ENCODE measurements at places on chromosomes 12 and 14. TPM values are rescaled to one million over a fixed set of nuclear protein-coding genes. Genes with fewer than 3 reads are reported as not detected.

GRCh38 chr14:97902630-97903029 is 1105.4 kb downstream of the VRK1 start:
- no peaks in the 10 kb centered on the region for H3K36me3 ChIP-seq
- no peaks in the 10 kb centered on the region for H3K4me1 ChIP-seq
- DNase-seq = no peak

- H3K4me3 ChIP-seq = no peak overlapping the region
- H3K4me1 ChIP-seq = no peaks in the 10 kb centered on the region
- H3K36me3 ChIP-seq = no peaks in the 10 kb centered on the region
- DNase-seq = no peak
- H3K27me3 ChIP-seq = no peaks in the 10 kb centered on the region
Measured at GRCh38 chr12:59444932-59445331, 150.9 kb upstream of the SLC16A7 start.

- peaks cover 7% of the 10 kb centered on the region for H3K4me1 ChIP-seq
- H3K4me3 ChIP-seq = no peak overlapping the region
- no peaks in the 10 kb centered on the region for H3K36me3 ChIP-seq
- DNase-seq = no peak
Measured at GRCh38 chr14:100538351-100539002, 48.7 kb downstream of the BEGAIN start.

DNA sequence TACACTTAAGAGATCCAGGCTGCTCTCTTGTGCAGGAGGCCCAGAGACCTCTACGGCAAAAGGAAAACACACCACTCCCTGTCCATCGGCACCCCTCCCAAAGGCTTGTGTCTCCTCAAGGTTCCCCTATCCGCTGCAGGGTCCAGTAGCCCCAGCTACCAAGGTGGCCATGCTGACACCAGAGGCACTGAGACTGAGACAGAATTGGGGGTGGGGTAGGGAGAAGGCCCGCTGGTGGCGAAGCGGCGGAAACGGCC is 590 bp downstream of the DDIT3 start:
- no peaks in the 10 kb centered on the region for H3K27me3 ChIP-seq
- H3K4me1 ChIP-seq = peaks cover 62% of the 10 kb centered on the region
- H3K36me3 ChIP-seq = peaks cover 47% of the 10 kb centered on the region
- H3K4me3 ChIP-seq = peak overlapping the region; percentile 97
- DNase-seq = no peak

DNA sequence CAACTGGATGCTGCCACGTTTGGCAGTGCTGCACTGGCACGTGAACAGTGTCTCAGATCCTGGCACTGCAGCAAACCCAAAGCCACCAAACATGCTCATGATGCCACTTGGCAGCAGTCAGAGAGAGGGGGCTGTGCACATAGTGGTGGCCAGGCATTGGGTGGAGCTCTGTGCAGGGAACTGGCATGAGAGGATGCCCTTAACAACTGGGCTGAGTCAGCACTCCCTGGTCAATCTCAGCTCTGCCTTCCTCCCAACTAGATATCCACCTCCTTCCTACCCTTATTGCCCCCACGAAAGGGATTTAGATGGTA is 37.0 kb downstream of the ZFHX2 start:
- no peak overlapping the region for H3K27ac ChIP-seq
- H3K27me3 ChIP-seq = peaks cover 3% of the 10 kb centered on the region
- H3K4me3 ChIP-seq = no peak overlapping the region
- H3K36me3 ChIP-seq = no peaks in the 10 kb centered on the region
- H3K4me1 ChIP-seq = no peaks in the 10 kb centered on the region

GRCh38 chr12:115491511-115492250 is 785.8 kb downstream of the MED13L start:
- no peaks in the 10 kb centered on the region for H3K4me1 ChIP-seq
- no peak overlapping the region for H3K27ac ChIP-seq
- no peaks in the 10 kb centered on the region for H3K27me3 ChIP-seq
- H3K4me3 ChIP-seq = no peak overlapping the region

- H3K4me1 ChIP-seq = no peaks in the 10 kb centered on the region
- no peak for DNase-seq
- H3K4me3 ChIP-seq = no peak overlapping the region
- H3K36me3 ChIP-seq = no peaks in the 10 kb centered on the region
Measured at GRCh38 chr14:73859145-73859544, 7.5 kb downstream of the PTGR2 start.

DNA sequence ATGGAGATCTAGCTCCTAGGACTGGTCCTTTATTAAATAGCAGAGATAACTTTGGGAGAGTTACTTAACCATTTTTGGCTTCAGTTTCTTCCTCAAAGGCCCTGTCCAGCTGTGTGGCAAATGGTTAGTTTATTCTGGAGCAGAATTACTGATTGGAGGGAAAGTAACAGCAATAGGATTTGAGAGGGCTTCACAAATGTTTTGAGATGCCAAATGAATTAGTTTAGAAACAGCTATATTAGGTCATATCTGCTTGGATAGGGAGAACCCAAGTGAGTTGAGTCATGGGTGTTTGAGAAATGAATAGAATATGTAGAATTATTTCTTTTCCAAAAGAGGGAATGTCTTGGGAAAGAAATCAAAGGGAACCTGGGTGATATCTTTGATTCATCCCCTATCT is 17.5 kb downstream of the RASSF3 start:
- H3K27me3 ChIP-seq = no peaks in the 10 kb centered on the region
- H3K4me3 ChIP-seq = no peak overlapping the region
- H3K4me1 ChIP-seq = peaks cover 53% of the 10 kb centered on the region
- H3K36me3 ChIP-seq = peaks cover 29% of the 10 kb centered on the region

DNA sequence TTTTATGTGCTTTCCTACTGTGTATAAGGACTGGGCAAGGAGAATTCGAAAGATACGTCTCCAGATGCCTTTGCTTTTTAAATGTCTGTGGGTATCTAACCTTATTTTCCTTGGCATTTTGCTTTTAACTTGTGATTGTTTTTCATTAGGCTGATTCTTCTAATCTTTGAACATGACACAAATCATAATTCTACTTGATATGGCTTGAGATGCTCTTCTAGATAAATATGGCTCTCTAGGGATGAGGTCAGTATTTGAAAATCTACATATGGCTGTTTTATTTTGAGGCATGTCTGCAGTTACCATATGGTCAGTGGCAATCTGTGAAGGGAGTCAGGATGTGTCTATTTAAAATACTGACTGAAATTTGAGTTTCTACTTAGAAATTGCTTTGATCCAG is 139.2 kb downstream of the SLC2A13 start:
- no peak overlapping the region for H3K27ac ChIP-seq
- no peak for DNase-seq
- peaks cover 2% of the 10 kb centered on the region for H3K27me3 ChIP-seq
- no peaks in the 10 kb centered on the region for H3K4me1 ChIP-seq
- no peaks in the 10 kb centered on the region for H3K36me3 ChIP-seq
- H3K4me3 ChIP-seq = no peak overlapping the region

GRCh38 chr12:103745962-103746361 is 95.1 kb downstream of the NT5DC3 start:
- H3K36me3 ChIP-seq = no peaks in the 10 kb centered on the region
- H3K4me3 ChIP-seq = no peak overlapping the region
- peaks cover 2% of the 10 kb centered on the region for H3K27me3 ChIP-seq
- H3K27ac ChIP-seq = no peak overlapping the region
- no peaks in the 10 kb centered on the region for H3K4me1 ChIP-seq

GRCh38 chr12:102459314-102459713 is 21.0 kb downstream of the IGF1 start:
- DNase-seq = no peak
- peaks cover 14% of the 10 kb centered on the region for H3K27me3 ChIP-seq

GRCh38 chr14:92103363-92103989 is 2.9 kb downstream of the ATXN3 start:
- peaks cover 43% of the 10 kb centered on the region for H3K4me1 ChIP-seq

DNA sequence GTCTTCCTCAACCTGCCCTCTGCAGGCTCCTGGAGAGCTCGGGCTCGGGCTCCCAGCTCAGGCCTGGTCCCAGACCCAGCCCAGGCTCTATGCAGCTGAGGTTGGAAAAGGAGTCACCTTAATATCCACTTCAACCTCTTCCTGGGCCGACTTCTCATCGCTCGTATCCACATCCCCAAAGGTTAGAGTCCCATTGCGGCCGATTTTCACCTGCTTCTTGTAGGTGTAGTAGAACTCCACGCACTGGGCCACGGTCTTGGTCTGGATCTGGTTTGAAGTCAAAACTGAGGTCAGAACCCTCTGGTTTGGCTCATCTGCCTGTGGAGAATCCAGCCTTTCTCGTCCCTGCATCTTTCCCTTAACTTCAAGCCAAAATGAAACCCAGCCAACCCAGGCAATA is 8.4 kb upstream of the PNMA1 start:
- no peak overlapping the region for H3K4me3 ChIP-seq
- H3K36me3 ChIP-seq = peaks cover 50% of the 10 kb centered on the region
- DNase-seq = no peak
- no peak overlapping the region for H3K27ac ChIP-seq

Gene GALNT4
- total RNA-seq = 8.7 TPM

Gene C12orf50
- total RNA-seq = 0.07 TPM

Gene KERA
- not detected for total RNA-seq

Gene HNF1A
- not detected for total RNA-seq

Gene SERPINA1
- total RNA-seq = 0.12 TPM

Gene ACRBP
- 0.83 TPM for total RNA-seq

Gene TSPAN8
- total RNA-seq = not detected
